ENCODE measurements at places on chromosomes 1 and 21.

DNA sequence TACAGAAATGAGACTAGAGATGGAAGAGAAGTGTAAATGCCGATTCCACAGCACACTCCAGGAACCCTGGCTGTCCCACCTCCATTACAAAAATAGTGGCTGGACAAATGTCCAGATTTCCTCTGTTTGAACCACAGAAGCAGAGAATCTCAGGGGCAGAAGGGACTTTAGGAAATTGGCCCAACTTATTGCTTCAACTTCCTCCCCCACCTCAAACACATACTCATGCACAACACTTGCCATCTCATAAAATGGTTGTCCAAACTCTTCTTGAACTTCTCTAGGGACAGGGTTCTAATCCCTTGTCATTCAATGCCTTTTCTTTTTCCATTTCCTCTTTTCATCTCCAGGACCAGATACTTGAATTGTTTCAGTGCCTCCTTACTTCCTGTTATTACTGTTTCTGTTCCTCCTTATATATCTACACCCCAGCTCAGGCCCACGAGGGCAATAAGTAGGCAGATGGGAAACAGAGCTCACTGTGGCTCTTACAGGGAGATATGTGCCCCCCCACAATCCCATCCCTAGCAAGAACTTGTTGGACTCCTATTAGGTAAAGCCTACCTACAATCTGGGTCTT, 8.5 kb upstream of the B4GALT3 start:
- DNase-seq = no peak

DNA sequence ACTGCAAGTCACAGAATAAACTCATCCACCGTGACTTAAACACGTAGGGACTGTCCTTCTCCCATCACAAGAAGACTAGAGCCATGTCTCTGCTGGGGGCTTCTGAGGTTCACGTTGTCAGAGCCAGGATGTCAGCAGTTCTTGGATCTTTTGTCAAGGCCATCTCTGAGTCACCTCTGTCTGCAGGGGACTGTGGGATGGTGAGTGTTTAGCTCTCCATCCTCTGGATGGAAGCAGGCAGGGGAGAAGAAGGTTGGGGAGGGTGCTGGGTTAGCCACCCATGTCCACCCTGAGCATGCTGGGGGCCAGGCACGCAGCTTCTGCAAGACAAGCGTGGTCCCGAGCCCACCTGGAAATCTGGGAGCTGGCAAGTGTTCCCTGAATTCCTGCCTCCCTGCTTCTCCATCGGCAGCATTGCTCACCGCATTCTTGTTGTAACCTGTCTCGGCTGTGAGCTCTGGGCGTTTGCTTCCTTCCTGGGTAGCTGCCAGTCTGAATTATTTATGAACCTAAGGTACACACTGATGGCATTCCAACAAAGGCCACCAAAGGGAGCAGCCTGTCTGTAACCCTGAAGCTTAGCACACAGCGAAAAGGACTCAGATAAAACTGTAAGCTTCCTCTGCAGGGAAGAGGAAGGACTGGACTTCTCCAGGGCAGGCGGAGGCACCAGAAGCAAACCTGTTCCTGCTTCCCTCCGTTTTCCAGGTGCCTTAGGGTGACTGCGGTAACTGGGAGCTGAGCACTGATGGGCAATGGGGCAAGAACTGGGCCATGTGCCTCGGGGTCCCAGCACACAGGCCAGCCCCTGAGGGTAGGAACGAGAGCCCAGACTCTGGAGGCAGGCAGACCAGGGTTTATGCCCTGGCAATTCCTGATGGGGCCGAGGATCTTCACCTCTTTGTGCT, 88.6 kb downstream of the RIPK4 start:
- no peak for DNase-seq

DNA sequence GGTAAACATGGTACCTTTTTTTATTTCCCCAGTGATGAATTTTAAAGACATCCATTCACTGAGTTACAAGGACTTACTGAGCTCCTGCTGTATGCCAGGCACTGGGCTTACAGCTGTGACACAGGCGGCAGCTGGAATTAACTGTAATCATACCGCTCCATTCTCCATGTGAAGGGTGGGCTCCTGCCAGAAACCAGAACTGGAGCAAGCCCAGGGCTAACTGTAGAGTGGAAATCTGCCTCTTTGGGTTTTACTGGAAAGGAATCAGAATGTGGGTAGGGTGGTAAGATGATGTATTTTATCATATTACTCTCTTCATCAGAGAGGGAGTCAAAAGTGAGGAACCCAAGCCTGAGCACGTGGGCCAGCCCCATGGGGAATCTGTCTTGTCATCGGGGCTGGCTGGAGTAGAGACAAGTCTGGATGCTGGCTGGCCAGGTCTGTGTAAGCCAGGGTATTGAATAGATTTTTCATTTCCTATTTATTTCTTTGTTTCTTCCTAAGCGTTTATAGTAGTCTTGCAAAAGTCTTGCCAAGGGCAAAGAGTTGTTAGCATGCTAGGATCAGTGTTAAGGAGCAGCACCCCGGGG, 21.5 kb downstream of the FGGY start:
- no peak for DNase-seq

GRCh38 chr1:199784138-199784895, 243.2 kb upstream of the NR5A2 start:
- no peak for DNase-seq

DNA sequence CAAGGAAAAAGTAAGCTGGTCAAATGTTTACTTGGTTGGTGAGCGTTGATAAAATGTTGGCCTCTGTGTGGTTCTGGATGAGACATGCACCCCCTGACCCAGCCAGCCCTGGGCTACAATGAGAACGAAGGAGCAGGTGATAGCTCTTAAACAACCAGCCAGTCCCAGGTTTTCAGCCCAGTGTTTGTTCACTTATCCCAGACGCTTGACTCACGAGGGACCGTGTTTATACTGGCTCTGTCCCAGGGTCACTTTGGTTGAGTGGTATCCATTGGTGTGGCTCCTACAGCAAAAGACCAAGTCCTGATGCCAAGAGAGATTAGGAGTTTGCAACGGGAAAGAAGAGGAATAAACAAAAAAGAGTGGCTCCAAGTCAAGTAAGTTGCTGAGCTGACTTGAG, 86.9 kb downstream of the KCNJ15 start:
- DNase-seq = no peak

GRCh38 chr1:172018727-172019311, 177.5 kb downstream of the DNM3 start:
- no peak for DNase-seq

GRCh38 chr1:228852024-228852423, 116.7 kb downstream of the RHOU start:
- DNase-seq = no peak

DNA sequence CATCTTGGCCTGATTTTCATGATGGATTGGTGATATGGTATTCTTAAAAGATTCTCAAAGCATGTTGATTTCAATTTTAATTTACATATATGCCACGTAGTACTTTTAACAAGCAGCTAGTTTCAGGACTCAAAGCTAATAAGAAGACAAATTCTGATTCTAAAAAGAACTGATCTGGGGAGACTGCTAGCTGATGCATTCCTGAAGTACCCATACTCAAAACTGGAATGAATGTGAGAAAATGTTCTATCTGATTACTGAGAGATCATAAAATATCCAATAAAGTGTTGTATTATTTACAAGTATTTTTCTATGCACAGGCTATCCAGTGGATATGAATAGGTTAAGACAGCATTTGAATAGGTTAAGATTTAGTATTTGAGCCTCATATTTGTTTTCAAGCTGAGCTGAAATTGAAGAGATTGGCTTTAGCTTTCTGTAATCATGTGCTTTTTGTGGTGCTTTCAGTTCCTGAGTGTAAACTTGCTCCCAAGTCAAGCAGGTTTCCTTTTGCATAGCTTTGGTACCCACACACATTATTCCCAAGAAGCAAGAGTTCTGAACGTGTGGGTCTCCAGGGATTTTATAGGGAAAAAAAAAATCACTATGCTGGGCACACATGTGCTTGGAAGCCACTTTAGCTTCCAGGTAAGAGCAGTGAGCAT, 114.1 kb downstream of the VPS13D start:
- no peak for DNase-seq

GRCh38 chr21:46325073-46325912, 1.3 kb downstream of the PCNT start:
- DNase-seq = no peak
